ENCODE measurements at places on chromosomes 3 and 15.

DNA sequence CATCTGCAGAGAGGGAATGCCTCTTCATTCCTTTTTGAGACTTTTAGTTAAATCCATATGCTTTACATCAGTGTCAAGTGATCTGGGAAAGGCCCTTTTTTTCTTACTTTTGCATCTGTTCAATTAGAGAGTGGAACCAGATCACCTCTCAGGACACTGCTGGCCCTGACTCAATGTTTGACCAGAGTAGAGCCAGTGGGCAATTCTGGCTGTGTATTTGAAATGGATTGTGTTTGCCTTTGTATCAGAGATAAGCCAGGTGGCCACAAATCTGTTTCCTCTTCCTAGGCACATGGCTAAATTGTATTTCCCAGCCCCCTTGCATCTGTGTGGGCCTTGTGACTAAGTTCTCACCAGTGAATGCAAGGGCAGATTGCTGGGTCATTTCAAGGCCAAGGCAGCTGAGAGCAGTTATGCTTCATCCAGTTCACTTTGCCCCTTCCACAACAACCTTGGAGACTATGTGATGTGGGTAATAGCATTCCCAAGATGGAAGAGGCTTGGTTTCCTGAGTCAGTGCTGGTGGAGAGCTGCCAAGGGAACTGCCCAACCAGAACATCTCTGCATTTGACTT, 75.6 kb upstream of the CACNA2D3 start:
- no peak for DNase-seq

GRCh38 chr3:53748512-53749271, 97.5 kb downstream of the CHDH start:
- DNase-seq, result peak; percentile 55

- DNase-seq, result no peak
Observed at GRCh38 chr3:172582712-172583111, 59.5 kb upstream of the TNFSF10 start.

GRCh38 chr3:177358091-177358976, 161.1 kb upstream of the TBL1XR1 start:
- peak; percentile 73 for DNase-seq

GRCh38 chr3:52313774-52314188, 2.3 kb upstream of the DNAH1 start:
- DNase-seq, result no peak

GRCh38 chr15:90691369-90691768, 25.8 kb upstream of the BLM start:
- DNase-seq, result no peak

GRCh38 chr3:29382409-29382808, 101.5 kb downstream of the RBMS3 start:
- no peak for DNase-seq

GRCh38 chr15:65795663-65796216, 3.6 kb upstream of the DENND4A start:
- DNase-seq, result no peak

DNA sequence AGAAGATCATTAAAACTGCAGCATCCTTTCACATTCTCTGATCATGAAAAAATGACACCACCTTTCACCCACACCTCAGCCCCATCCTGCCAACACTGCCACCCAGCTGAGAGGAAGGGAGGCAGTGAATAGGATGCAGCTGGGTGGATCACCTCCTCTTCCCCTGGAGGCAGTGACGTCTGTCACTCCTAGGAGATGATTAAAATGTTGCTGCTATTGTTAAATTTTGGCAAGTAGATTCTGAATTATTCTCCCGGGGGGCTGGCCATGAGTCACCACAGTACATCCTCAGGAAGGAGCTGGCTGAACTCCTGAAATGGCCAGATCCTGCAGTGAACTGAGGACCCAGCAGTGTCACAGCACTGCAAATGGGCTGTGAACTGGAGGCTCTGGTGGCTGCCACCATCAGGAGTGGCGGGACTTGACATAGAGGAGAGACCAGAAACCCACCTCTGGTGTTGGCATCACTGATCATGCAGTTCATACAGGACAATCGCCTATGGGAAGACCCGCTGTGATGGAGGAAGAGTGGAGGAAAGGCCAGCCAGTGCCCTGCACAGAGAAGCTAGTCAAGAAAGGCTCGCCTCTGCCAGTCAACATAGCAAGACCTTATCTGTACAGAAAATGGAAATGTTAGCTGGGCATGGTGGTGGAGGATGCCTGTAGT, 199.1 kb downstream of the FAM43A start:
- no peak for DNase-seq

DNA sequence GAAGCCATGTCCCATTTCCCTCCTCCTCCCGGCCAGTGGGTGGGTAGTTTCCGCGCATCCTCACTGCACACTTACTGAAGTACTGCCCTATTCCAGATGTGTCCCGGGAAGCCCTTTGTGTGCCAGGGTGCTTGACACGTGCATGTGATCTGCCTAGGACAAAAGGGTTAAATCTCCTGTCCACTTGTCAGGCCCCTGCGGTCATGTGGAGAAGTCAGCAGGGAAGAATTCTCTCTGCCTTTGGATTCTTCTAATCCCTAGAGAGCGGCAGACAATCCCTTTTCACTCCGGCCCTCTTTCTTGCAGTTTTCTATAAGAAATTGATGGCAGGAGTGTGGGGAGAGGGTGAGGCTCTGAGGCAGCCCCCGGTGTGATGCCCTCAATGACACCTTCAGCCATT, 19.8 kb downstream of the ST8SIA2 start:
- DNase-seq, result no peak

GRCh38 chr3:188829130-188829529, 342.6 kb upstream of the TPRG1 start:
- no peak for DNase-seq

DNA sequence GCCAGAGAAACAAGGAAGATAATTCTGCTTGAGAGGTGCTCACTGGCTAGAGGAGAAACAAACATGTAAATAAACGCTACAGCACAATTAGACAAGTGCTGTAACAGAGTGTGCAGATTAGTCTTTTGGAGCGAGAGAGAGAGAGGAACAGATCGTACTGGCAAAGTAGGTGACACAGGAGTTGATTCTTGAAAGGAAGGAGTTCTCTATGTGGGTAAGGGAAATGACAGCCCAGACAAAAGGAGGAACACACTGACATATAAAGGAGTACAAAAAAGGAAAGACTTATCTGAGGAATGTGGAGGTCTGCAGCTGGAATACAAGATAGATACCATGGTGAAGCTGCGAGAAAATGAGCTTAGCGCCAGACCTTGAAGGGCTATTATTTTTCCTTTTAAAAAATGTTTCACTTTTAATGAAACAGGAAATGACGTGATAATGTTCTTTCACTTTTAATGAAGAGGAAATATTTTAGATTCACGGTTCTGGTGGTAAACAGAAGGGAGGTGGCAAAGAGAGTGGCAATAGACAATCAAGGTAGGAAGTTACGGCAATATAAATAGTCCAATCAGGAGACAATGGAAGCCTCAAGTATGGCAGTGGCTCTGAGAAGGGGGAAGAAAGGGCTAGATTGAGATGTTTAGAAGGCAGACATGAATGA, 202.9 kb downstream of the VPS13C start:
- DNase-seq, result no peak

- DNase-seq, result no peak
Observed at GRCh38 chr3:47162697-47163168, 1.2 kb downstream of the SETD2 start.

DNA sequence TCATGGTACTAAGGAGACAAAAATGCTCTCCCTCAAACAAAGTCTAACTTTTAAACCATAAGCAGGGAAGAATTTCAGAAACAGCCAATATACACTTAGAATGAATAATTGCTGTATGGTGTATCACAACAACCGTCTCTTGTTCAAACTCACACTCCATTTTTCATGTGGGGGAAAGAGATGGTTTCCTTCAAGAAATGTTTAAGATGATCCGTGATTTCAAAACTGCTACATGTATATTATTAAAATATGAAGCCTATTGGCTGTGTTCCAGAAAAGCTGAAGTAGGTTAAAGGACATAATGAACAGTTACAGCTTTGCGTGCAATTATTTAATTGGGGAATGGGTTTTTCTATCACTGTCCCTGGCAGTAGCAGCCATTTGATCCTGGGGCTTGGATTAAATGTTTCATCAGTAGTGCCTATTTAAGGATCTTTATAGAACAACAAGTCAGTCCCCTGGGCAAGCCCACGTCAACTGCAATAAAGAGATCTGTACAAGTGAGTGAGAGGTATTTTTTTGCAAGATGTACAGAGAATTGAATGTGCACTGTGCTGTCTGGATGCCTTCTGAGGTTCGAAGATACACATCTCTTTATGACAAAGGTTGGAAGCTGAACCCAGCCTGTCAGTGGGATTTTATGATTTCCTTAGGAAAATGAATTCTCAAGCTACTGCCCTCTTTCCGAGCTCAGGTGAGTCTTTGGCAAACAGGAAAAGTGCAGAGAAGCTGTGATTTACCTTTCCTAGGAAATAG, 337.2 kb upstream of the RARB start:
- DNase-seq, result no peak

GRCh38 chr15:71440489-71441110, 325.3 kb downstream of the THSD4 start:
- peak; percentile 53 for DNase-seq

- no peak for DNase-seq
Observed at GRCh38 chr3:66208189-66208588, 12.6 kb upstream of the SLC25A26 start.

DNA sequence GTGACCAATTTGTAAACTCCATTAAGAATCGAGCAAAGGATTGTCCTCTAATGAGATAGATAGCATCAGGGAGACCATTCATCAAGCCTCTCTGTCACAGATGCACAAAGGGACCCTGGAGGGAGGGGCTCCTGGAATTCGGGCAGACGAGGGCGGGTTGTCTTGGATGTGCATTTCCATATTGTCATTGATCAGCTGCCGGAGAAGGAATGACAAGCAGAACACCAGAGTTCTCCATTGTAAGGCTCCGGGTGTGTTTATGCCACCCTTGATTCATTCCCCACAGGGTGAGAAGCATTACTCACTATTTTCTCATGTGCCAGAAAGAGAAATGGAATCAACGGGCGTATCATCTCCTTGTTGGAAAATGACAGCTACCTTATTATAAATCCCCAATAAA, 167.5 kb downstream of the EBLN2 start:
- no peak for DNase-seq

DNA sequence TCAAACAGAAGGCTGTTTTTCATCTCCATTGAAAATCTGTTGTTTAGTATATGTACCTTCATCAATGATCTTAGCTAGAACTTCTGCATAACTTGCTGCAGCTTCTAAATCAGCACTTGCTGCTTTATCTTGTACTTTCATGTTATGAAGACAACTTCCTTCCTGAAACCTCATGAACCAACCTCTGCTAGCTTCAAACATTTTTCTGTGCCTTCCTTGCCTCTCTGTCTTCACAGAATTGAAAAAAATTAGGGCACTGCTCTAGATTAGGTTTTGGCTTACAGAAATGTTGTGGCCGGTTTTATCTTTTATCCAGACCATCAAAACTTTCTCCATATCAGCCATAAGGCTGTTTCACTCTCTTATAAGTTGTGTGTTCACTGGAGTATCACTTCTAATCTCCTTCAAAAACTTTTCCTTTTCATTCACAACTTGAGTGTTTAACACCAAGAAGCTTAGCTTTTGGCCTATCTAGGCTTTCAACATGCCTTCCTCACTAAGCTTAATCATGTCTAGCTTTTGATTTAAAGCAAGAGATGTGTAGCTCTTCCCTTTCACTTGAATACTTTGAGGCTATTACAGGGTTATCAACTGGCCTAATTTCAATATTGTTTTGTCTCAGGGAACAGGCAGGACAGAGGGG, 78.6 kb downstream of the IGSF11 start:
- DNase-seq, result no peak

- no peak for DNase-seq
Observed at GRCh38 chr15:50261981-50262380, 3.5 kb downstream of the HDC start.

DNA sequence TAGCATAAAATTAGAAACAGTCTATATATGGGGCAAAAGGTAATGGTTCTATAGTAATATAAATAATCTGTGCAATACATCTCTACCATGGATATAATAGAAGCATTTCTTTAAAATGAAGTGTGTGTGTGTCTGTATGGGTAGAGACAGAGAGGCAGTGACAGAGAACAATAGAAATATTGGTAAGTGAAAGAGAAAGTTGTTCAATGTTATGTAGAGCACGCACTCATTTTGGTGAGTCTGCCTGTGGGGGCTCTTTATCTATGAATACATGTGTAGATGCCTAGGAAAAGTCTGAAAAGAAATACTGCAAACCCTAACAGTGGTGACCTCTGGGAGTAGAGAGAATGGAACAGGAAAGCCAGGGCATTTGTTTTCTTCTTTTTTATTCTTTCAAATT, 182.6 kb downstream of the STAC start:
- no peak for DNase-seq

DNA sequence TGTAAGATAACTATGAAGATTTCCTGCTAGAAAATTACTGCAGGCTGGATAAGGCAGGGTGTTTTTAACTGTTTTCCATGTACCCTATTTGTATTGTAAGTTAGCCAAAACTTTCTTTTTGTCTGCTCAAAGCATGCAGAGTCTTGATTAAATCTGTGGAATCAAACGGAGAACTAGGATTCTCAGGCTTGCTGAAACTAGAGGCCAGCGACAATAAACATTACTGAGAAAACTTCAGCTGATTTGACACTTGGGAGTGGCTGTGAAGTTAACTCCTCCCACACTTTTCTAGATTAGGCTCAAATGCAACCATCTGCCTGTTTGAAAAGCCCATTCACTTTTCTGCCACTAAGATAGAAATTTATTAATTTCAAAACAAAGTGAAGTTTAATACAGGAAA, 153.2 kb upstream of the FRMD4B start:
- DNase-seq, result no peak

- DNase-seq, result peak; percentile 27
Observed at GRCh38 chr3:16768014-16768413, 116.7 kb upstream of the PLCL2 start.

DNA sequence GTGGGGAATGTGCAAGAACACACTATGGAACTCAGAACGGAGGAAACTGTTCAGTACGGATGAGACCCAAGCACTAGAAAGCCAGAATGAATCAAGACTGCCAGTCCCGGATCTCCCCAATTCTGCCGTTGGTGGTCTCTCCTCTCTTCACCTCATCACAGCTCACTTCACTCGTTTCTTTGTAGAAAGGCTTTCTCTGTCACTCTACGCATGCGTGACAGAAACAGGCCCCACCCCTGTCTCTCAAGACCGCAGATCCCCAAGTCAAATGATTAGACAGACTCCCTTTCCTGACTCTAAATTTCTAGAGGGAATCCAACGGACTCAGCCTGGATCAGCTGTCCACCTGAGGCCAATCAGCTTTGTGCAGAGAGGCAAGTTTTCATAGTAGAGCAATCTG, 505.7 kb upstream of the ADAMTS9 start:
- DNase-seq, result no peak

GRCh38 chr3:30333143-30333542, 273.3 kb upstream of the TGFBR2 start:
- no peak for DNase-seq

GRCh38 chr3:146072061-146072460, 88.9 kb downstream of the PLOD2 start:
- DNase-seq, result no peak

DNA sequence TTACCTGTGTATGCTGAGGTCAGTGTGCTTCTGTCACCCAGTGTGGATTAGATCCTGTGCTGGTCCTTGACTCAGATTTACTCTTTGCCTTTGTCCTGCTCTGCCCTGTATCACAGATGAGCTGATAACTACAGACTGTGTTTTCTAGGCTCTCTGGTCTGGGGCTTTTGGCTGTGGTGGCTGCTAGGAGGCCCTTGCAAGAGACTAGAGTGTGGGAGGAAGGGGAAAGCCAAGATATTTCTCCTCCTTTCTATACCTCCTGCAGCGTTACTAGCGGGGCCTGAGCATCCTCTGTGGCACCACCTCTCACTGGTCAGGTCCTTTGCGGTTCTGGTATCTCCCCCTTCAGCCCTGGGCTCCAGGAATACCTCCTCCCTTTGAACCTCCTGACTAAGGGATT, 282.3 kb upstream of the TBC1D5 start:
- DNase-seq, result no peak

GRCh38 chr3:190192739-190193138, 72.0 kb upstream of the P3H2 start:
- no peak for DNase-seq

Data from globus pallidus (tissue), 1 donor.